ENCODE measurements at places on chromosomes 13 and 19. TPM values are rescaled to one million over a fixed set of nuclear protein-coding genes. Genes with fewer than 3 reads are reported as not detected.

DNA sequence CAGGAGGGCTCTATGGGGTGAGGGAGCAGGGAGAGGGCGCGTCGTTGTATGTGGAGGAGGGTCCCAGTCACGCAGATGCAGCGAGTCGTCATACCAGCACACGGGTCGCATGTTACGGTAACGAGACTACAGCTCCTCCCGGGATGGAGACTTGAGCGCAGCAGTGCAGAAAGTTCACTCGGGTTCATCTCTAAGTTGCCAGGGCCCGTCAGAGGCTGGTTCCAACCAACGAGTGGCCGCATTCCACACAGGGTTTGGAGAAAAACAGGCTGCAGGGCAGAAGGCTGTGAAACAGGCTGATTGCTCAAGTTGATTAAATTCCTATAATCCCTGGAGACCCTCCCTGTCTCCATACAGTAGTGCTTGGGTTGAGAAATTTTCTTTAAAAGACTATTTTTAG is 21.9 kb upstream of the TTYH1 start:
- DNase-seq = no peak

MADCAM1 gene
- 3.2 TPM for polyA plus RNA-seq

- no peak for DNase-seq
These were observed 26.4 kb upstream of the TPTE2 start for GRCh38 chr13:19587635-19588300.

DNA sequence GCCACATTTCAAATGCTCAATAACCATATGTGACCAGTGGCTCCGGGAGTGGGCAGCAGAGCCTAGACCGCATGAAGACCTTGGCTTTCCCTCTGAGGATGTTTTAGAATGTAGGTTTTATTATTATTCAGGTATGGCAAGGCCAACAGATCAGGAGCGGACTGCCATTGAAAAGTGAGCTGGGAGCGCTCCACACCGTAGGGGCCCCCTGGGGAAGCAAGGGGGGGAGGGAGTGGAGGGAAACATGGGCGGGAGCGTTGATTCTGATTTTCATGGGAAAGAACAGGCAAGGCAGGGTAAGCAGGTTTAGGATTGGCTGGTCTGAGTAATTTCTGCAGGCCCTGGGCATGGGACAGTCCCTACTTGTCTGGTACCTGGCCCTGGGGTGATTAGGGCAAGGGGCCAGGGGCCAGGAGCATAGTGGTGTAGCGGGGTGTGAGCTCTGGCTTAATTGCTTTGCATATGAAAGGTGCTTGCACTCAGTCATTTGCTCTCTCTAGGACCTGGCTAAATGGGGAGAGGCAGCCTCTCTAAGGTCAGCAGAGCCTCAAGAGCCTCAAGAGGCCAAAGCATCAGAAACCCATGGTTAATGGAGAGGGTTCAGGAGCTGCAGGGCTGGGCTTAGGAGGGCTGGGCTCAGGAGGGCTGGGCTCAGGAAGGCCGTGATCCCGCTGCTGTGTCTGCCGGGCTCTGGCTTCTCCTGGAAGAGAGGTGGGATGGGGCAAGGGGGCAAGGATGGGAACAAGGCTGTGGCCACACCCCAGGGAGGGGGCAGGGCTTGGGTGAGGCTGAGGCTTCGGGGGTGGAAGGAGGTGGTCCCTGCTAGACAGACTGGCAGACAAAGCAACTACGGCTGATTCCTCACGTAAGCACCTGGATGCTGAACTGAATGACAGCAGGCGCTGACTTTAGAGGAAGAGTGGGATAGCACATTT is 82.0 kb upstream of the WASF3 start:
- no peak for DNase-seq

All from left renal cortex interstitium (tissue), 4 donors.